ENCODE measurements at places on chromosomes 7 and 10.
A peak's percentile ranks its signal among the peaks of the same experiment; 100 is the strongest.

GRCh38 chr7:7772397-7772821, 54.0 kb upstream of the RPA3 start:
- DNase-seq: peak; percentile 44

DNA sequence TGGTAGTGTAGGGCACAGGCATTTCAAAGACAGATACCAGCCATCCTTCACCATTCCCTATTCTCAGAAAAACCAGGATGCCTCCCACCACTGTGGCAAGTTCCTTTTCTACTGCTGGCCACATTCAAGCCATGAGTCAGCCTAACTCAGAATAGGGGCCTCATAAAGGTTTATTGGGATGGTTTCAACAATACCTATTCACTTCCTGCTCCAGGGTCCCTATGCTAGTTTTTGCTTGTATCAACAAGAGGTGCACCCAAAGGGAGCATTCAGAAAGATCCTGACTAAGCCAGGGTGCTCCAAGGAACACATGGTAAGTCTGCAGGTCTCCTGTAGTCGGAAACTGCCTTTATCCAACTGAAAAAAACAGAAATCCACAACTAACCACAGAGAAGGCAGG, 76.9 kb upstream of the EGR2 start:
- DNase-seq: no peak

- DNase-seq: no peak
These were observed 399.5 kb upstream of the FOXK1 start for GRCh38 chr7:4282434-4283223.

DNA sequence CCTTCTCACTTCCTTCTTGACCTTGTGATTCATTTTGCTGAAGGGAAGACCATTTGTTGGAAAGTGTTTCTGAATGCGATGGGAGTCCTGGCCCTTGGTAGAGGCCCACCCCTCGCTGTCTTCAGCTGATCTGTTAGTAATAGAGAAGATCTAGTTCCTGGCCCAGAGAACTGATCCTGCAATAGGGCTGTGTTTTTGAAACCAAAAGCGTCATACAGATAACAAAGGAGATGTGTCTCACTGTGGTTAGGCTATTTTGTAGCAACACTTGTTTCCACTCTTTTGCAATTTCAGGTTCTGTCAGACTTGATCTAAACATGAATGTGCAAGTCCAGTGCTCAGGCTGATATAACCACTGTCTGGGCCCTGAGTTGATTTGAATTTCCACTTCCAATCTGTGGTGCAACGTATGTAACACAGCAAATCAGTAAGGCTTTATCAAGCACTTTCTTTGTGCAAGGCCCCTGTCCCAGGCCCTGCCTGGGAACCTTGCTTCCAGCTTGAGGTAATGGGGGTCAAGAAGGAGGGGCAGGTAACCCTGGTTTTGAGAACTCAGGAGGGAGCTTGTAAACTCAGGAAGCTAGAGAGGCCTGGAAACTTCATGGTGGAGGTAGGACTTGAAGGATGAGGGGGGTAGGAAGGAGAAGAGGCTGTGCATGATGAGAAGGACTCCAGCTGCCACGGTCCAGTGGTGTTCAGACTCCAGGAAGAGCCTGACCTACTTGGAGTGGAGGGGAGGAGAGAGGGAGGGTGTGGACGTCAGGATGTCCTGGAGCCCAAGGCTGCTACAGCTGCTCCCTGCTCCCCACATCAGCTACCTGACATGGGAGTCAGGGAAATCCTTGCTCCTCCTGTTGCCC, 42.2 kb upstream of the SRGN start:
- DNase-seq: no peak

DNA sequence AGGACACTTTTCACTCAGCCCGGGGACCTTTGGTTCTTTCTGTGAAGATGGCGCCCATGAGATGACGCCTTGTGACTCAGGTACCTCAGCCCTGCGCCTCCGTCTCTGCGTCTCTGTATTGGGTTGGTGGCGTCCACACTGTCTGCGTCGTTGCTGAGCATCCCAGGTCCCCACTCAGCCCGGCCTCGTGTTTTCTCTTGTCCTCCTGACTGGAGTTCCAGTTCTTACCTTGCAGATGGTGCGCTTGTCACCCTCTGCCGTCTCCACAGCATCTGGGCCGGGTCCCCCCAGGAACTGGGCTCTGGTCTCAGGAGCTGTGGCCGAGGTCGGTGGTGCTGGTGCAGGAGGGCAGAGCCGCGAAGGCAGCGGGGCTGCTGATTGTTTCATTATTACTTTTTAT, 150.4 kb downstream of the WDR37 start:
- no peak for DNase-seq

GRCh38 chr10:100775386-100775785, 30.0 kb downstream of the PAX2 start:
- DNase-seq: no peak

DNA sequence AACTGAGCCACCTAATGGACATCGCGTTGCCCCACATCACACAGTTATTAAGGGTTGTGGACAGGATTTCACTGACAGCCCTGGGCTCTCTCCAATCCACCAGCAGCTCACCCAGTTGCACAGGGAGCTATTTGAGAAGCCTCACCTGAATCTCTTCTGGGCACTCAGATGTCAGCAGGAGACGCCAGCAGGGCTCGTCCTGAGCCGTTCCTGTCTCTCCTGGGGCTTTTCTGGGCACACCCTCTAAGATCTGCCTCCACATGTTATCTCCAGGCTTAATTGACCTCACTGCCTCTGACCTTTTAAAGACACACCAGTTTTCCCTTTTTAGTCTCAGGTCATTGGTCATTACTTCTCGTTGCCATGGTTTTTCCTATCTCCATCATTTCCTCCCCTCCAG, 63.0 kb downstream of the GRID1 start:
- DNase-seq: no peak

- DNase-seq: no peak
These were observed 5.4 kb upstream of the DMTF1 start for GRCh38 chr7:87146740-87147386.

DNA sequence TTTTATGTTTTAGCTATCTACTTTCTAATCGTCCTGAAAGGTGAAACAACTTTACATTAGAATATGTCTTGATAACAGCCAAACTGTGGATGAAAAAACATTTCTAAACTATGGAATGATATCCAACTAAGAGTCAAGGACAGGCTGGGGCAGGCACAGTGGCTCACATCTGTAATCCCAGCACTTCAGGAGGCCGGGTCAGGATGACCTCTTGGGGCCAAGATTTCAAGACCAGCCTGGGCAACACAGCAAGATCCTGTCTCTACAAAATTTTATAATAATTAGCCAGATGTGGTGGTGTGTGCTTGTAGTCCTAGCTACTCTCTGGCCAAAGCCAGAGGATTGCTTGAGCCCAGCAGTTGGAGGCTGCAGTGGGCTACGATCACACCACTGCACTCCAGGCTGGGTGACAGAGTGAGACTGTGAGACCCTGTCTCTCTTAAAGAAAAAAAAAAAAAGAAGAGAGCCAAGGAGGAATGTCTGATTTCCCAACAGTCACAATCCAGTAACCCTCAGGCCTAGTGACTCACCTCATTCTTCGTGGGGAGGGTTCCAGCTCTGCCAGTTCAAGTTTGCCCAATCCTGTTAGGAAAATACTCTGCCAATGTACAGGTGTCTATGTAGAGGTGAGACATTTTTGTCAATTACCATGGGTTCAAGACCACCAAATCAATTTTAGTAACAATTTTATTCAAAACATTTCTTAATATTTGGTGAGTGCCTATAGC, 14.6 kb upstream of the FZD1 start:
- DNase-seq: no peak

- DNase-seq: no peak
These were observed 384.6 kb downstream of the ARL4A start for GRCh38 chr7:13072014-13072413.

GRCh38 chr10:6813856-6814255, 233.8 kb upstream of the PRKCQ start:
- no peak for DNase-seq

Measured in NCI-H2227 treated with DMSO at 0.1 percent for 48 hours (cell line).